ENCODE measurements at places on chromosomes 2 and 18.

DNA sequence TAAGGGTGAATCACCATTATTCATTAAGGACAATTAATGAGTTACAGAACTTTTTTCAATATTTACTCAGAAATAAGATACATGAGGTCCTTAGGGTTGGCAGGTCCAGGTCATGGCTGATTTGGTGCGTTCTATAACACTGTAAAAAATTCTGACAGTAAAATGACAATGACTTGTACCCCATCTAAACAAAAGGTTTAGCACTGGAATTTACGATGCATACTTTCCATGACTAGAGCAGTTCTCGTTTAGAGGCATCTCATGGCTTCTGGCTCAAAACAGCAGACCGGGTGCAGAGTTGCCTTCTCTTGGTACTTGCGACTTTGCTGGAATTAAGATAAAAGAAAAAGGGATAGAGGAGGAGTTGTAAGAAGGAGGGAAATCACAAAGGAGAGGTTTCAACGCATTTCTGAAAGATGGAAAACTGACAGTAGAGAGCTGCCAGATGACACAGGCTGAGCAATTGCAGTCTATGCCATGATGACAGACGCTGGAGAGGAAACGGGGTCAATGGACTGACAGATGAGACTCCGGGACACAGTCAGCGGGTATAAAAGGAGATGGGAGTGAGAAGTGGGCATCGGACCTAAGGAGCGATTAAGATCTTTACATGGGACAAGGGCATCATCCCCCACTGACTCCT, 4.1 kb upstream of the CYS1 start:
- DNase-seq = no peak

DNA sequence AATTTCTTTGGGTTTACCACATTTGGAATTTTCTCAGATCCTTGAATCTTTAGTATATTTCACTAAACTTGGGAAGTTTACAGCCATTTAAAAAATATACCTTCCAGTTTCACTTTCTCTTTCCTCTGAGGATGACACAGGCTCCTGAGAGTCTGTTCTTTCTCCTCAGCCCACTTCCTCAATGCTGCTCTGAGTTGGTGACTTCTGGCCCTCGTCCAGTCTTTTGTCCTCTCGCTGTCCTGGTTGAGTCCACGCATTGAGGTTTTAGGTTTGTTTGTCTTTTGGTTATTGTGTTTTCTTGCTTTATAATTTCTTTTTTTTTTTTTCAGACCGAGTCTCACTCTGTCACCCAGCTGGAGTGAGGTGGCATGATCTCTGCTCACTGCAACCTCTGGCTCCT, 40.7 kb upstream of the GALR1 start:
- DNase-seq = peak; percentile 44

DNA sequence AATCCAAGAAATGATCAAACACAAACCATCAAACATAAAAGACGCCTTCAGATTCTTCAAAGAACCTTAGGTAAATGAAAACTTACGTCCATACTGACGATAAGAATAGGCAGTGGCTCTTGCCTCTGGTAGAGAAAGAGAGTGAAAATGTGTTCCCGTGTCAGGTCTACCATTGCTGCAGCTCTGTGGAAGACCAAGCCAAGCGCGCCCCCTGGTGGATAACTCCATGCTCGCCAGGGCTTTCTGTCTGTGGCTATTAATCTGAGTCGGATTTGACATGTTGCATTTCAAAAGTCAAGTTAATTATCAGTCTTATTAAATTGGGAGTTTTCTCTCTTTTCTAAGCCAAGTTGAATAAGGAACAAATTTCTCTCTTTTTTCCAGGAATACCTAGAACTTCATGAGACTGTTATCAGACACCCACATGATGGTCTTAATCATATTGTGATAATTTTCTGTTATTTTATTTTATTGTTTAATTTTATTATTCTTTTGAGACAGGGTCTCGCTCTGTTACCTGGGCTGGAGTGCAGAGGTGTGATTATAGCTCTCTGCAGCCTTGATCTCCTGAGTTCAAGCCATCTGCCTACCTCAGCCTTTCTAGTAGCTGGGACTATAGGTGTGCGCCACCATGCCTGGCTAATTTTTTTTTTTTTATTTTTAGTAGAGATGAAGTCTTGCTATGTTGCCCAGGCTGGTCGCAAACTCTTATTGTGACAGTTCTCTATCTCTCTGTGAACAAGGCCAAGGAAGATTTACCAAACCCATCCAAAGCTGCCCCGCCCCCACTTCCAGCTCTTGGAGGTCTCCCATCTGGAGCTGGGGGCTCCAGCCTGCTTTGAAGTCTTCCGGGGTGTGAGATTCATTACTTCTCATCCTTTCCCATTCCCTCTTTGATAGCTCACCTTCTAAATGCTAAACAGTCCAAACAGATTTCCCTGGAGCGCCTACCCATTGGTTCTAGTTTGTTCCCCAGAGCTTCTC, 15.8 kb upstream of the ZAP70 start:
- DNase-seq = peak; percentile 84

- peak; percentile 47 for DNase-seq
Measured at GRCh38 chr2:77521931-77522470, at the start of gene LRRTM4. Gene LRRTM4 (minus strand): TSS chr2:77522376.

- DNase-seq = no peak
Measured at GRCh38 chr2:128520340-128520739, 201.7 kb upstream of the HS6ST1 start.

GRCh38 chr2:163259489-163259888, 420.9 kb upstream of the KCNH7 start:
- no peak for DNase-seq

- no peak for DNase-seq
Measured at GRCh38 chr2:168469281-168469988, 13.4 kb downstream of the CERS6 start.

DNA sequence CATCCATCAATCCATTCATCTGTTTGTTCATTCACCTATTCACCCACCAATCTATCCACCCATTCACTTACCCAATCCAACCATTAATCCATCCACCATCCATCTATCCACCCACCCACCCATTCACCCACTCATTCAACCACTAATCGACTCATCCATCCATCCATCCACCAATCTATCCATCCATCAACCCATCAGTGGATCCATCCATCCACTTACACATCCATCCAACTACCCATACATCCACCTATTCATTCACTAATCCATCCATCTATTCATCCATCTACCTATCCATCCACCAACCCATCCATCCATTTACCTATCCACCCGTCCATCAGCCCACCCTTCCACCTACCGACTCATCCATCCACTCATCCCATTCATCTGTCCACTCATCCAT, 11.3 kb downstream of the MYO7B start:
- no peak for DNase-seq

GRCh38 chr2:64426183-64426952, 27.6 kb upstream of the LGALSL start:
- DNase-seq = no peak

DNA sequence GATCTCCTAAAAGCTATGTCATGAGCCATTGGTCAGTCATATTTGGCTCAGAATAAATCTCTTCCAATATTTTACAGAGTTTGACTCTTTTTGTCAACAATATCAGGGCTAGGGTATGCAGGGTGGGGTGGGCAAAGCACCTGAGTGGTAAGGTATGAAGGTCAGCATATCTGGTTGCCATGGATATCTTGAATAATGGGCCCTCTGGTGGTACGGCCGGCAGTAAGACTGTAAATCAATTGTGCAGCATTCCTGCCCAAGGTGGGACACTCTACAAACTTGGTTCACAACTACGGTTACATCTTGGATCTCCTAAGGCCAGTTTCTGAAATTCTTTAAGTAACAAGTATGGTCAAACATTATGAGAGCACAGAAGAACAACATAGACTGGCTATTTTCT, 119.6 kb downstream of the SPOPL start:
- DNase-seq = no peak

GRCh38 chr2:159091381-159091780, 122.9 kb downstream of the TANC1 start:
- DNase-seq = no peak

- no peak for DNase-seq
Measured at GRCh38 chr2:143528021-143528420, 398.8 kb downstream of the ARHGAP15 start.

- no peak for DNase-seq
Measured at GRCh38 chr2:239138610-239139009, 262.2 kb downstream of the HDAC4 start.

GRCh38 chr18:3604235-3604497, 154.2 kb downstream of the TGIF1 start:
- no peak for DNase-seq

GRCh38 chr2:28654663-28655320, 96.8 kb upstream of the PPP1CB start:
- DNase-seq = no peak

DNA sequence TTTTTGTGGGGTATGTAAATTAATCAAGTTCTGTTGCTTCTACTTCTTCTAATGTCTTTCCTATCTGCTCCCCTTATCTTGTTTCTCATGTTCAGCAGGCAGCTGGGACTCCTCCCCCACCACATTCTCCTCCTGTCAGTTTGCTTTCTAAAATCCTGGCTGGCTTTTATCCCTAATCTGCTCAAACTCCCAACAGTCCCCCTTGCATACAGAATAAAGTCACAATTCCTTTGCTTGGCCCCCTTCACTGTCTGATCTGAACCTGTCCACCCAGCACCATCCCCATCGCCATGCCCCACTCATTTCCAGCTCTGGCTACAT, 2.2 kb downstream of the CFAP221 start:
- peak; percentile 96 for DNase-seq

GRCh38 chr18:55504808-55505207, 83.2 kb downstream of the TCF4 start:
- no peak for DNase-seq

GRCh38 chr2:174545240-174545639, 52.4 kb downstream of the WIPF1 start:
- DNase-seq = no peak
